ENCODE measurements at places on chromosomes 7 and 10.

DNA sequence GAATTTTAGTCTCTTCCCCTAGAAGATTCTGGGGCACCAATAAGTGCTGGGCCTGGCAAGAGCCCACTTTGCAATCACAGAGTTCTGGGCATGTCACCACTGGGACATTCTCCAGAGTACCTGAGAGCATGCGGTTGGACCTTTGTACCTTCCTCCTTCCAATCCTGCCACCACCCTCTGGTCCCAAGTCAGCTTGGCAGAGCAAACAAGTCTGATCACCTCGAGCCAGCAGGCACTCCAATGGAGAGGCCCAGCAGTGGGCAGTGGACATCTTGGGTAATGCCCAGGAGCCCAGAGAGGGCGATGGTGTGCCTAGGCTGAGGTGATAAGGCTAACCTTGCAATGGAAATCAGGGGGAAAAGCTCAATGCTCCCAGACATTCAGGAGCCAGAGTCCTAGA, 43.4 kb downstream of the SH3PXD2A start:
- no peak for DNase-seq

DNA sequence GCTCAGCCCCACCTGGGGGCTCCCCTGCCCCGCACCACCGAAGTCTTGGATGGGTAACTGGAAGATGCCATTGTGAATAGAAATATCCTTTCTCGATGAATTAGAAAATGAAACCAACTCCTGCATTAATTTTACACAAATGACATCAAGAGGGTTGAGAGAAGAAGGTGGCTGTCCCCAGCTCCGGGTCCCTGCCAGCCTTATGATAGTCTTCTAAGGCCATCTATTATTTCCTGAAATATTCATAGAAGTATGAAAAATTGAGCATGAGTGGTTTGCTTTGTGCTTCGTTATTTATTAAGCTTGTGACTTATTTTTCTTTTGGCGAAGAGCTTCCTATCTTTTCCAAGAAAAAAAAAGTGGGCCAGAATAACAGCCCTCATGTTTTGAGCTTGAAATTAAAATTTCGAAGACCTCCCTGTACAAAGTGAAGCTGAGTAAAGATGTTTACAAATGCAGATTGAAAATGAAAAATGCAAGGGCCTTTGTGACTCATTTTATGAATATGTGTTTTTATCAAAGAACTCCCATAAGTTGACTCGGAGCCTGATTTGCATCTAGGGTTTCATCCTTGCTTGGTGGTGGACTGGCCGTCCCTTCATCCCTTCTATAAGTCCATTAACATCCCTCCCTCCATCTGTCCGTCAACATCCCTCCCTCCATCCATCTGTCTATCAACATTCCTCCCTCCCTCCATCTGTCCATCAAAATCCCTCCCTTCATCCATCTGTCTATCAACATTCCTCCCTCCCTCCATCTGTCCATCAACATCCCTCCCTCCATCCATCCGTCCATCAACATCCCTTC, 20.5 kb upstream of the CFAP46 start:
- DNase-seq: no peak

- DNase-seq: no peak
Observed at GRCh38 chr10:361203-362081, 226.2 kb downstream of the ZMYND11 start.

DNA sequence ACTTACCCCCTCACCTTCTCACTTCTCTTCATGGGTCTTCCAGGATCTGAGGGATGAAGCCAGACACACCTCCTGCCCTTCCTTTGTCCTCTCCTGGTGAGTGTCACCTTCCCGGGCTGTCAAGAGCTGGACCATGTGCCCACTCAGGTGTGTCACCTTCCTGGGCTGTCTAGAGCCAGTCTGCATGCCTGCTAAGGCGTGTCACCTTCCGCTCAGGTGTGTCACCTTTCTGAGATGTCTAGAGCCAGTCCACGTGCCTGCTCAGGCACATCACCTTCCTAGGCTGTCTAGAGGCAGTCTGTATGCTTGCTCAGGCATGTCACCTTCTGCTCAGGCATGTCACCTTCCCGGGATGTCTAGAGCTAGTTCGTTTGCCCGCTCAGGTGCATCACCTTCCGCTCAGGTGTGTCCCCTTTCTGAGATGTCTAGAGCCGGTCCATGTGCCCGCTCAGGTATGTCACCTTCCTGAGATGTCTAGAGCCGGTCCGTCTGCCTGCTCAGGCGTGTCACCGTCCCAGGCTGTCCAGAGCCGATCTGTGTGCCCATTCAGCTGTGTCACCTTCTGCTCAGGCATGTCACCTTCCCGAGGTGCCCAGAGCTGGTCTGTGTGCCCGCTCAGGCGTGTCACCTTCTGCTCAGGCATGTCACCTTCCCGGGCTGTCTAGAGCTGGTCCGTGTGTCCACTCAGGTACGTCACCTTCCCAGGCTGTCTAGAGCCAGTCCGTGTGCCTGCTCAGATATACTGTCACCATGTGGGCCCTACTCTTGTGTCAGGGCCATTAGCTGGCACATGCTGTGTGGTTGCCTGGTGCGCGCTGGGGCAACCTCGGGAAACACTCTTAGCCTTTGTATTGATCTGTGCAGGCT, 245.3 kb downstream of the EBF3 start:
- DNase-seq: no peak

GRCh38 chr7:3165681-3166580, 122.3 kb upstream of the CARD11 start:
- no peak for DNase-seq

GRCh38 chr10:123462246-123462645, 203.9 kb upstream of the GPR26 start:
- no peak for DNase-seq

DNA sequence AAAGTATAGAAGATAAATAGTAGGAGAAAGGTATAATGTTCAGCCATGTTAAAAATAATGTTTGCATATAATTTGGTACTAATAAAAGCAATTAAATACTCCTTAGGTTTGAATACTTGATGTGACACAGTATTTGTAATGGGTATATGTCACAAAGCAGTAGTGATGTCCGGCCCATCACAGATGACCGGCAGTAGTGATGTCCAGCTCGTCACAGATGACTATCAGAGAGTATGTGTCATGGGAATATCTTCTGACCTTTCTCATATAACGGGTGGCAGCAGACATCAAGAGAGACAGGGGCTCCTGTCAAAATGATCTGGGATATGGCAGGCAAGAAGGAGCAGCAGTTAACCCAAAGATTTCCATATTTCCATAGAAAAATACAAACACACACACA, 477.4 kb upstream of the KLF6 start:
- no peak for DNase-seq

DNA sequence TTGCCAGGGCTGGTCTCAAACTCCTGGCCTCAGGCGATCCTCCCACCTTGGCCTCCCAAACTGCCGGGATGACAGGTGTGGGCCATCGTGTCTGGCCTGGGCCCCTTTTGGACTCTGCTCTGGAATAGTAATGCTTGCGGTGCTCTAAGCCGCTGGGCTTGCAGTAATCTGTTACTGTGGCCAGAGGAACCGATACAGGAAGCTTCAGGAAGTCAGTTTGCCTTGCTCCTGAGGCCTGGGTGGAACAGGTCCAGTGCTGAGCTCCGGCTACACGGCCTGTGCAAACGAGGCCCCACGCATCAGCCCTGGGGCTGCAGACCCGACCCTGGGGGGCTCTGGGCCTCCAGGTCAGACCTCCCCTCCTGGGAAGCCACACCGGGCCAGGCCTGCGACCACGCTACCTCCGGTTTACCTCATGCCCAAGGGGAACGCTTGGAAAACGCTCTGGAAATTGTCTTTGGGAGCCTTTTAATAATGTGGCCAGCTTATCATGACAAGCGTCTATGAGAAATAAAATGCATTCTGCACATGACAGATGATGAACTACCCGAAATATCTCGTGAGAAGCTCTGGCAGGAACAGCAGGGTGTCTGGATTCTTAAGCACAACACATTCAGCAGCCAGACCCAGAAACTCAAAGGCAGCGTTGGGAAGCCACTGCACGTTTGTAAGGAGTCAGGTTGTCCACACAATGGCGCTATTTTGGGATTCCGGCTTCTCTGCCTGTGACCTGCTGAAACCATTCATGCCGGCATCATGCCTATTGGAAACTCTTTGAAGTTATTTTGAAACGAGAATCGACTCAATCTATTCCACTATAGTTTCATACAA, 10.1 kb upstream of the ADAP1 start:
- no peak for DNase-seq

GRCh38 chr7:2802101-2802500, 42.0 kb downstream of the GNA12 start:
- no peak for DNase-seq

DNA sequence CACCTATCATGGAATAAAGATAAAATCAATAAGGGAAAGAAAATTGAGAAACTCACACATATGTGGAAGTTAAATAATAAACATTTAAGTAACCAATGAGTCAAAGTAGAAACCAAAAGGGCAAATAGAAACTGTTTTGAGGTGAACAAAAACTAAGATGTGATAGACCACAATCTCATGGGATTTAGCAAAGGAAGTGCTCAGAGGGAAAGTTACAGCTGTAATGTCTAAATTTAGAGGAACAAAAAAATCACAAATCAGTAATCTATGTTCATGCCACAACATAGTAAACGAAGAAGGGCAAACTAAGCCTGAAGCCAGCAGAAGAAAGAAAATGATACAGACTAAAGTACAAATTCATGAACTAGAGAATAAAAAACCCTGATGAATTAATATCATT, 16.3 kb downstream of the CYP3A4 start:
- DNase-seq: no peak

DNA sequence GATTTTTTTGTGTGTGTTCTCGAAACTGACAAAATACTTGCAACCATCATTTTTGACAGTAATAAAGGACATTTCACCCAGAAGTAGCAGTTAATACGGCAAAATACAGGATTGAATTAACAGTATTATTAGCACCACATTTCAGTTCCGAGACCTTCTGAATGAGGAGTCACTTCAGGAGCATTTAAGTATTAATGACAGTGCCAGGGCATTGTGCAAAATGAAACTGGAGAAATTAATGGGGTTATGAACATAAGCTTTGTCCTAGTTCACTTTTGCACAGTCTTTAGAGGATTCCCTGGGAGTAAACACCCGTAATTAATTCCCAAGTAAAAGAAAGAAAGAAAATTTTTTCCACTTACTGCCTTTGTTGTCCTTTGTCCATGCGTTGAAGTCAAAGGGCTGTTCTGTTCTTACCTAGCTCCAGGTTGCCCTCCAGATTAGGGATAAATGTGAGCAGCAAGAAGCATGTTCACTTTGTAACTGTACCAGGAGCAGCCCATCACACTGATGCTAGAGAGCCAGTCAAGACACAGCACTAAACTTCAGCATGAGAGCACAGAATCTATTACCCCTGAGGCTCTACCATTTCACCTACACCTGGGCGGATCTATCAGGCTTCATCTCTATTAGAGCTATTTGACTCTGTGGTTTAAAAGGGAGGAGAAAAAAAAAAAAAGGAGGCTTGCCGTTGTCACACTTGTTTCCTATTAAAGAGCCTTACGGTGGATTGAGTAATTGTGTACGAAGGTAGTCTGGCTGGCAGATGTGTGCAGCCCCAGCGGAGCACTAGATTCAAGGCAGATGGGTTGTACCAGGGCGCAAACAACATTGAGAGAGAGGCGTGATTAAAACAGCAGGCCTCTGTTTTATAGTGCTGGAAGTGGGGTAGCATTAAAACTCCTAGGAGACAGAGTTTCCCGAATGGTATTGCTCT, 297.8 kb upstream of the SEMA3A start:
- DNase-seq: no peak

DNA sequence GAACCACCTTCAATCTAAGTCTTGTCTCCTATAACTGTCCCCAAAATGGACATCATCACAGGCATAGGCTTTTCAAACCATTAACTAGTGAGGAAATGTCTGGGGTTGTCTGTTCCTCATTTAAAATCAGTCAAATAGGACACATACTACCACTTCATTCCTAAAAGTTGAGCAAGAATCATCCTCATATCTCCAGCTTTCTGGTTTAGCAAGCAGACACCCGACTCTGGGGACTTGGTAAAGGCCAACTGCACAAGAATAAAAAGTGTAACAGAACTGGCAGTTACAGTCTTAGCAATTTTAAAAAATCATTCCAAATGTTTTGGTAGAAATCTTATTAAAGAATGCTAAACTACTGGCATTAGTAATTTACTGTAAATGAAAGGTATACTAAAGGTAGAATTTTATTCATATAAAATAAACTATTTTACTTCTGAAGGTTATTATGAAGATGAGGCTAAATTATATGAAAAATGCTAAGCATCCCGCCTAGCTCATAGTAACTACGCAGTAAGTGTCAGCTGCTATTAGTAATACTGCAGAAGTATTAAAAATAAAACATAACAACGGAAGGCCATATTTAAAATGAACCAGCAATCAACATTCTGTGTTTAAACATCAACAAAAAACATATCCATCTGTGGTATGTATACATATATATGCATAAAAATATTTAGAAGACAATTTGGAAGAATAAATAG, 60.8 kb downstream of the ZNF438 start:
- no peak for DNase-seq

DNA sequence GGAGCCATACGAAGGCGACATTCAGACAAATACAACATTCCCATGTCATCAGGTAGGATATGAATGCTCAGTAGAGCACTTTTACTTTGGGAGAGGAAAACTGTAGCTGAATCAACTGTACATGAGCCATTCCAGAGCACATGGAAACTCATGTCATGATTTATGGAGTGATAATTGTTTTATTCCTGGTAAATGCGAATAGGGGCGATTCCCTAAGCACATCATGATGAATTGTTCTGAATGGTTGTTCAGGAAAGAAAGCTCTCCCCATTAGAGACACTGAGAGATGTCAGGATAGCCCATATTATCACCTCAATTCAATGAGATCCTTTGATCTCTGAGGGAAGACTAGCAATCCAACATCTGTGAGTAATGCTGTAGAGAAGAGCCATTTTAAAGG, 243.6 kb downstream of the FOXP2 start:
- DNase-seq: no peak

- DNase-seq: no peak
Observed at GRCh38 chr7:110418659-110419280, 672.2 kb upstream of the LRRN3 start.

GRCh38 chr10:14873090-14873760, 5.4 kb upstream of the SUV39H2 start:
- no peak for DNase-seq

DNA sequence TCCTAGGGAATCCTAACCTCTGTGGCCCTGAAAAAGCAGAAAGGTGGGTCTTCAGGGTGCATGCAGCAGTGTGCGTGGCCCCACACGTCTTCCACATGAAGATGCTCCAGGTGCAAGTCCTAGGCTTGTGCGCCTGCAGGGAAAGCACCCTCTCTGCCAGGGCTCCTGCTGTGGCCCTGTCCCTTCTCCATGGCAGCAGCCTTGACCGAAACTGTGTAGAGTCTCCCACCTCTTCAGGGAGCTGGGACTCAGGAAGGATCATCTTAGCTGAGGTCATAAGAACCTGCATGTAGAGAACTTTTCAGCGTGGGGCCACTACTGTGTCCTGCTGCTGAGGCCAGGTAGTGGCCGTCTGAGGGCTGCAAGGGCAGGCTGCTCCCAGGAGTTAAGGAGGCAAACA, 6.3 kb upstream of the CSGALNACT2 start:
- no peak for DNase-seq

- DNase-seq: no peak
Observed at GRCh38 chr7:34430456-34430855, 227.6 kb upstream of the NPSR1 start.

DNA sequence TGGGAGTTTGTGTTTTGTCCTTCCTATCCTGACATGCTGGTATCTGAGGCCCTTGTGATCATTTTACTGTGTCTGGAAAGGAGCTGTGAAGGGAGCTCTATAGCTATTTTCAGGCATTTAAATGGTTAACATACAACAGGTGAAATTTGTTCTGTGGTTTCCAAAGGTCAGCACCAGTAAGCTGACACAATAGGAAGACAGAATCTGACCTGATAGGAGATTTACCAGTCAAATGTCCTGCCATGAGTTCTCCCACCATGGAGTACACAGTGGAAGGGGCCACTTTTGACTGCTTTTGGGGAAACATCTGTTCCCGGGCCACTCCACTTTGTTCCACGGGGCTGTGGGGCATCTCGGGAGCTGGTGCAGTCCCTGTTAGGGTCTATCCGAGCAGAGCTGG, 17.6 kb downstream of the FKBP6 start:
- no peak for DNase-seq

Data from NCI-H510A (cell line).